ENCODE measurements at places on chromosomes 7 and 10.

- DNase-seq: no peak
Observed at GRCh38 chr10:111130471-111130870, 53.6 kb downstream of the ADRA2A start.

DNA sequence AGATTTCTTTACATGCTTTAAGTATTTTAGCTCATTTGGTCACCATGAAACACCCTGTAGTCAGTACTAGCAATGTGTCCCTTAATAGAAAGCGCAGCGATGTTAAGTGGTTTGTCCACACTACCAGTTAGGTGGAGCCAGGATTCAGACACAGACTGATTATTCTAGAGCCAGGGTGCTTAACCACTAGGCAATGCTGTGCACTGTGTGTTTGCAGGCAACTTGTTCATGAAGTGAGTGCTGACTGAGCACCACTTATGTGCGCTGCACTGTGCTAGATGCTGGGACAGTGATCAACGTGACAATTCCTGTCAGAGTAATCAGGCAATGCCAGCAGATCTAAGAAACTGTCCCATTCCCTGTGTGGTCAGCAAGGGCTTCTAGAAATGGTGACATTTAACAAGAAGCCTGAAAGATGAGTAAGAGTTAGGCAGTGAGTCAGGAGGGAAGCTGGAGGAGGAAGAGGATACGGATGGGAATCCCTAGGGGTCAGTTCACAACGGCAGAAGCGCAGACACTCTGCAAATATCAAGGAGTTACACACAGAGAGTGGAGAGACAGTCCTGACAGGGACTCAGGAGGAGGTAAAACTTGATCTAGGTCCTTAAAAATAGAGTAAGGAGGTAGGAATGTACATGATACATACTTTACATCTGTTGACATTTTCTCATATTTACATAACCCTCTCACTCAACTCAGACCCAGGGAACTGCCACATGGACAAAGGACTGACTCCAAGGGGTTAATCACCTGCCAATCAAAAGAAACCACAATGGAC lies 69.7 kb upstream of the EGR2 start:
- DNase-seq: no peak

DNA sequence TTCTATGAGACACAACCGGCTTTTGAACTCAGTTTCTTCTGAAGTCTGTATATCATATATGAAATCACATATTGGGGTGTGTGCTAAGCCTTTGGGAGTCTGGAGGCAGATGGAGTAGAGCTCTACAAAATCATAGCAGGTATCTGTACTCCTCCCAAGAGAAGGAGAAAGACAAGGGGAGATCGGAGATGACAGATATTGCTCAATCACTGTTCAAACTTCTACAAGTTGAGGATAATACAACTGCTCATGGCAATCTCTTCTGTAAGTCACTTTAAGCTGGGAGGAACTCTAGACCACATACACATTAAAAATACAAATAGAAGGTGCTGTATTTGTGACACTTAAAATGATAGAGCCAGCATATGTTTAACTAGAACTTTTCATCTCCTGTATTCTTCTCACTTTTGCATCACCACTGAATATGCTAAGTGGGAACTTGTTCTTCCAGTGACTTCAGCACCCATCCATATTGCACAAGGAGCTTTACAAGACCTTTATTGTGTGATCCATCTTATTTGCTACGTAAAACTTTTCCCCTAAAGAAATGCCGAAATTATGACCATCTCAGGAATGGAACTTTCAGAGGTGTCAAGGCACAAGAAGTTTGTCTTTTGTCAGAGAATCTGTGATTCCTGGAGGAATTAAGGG lies 381.4 kb downstream of the PHTF2 start:
- DNase-seq: no peak

- DNase-seq: no peak
Observed at GRCh38 chr10:60611291-60611747, 167.0 kb upstream of the CDK1 start.

- DNase-seq: peak; percentile 71
Observed at GRCh38 chr7:76358011-76358480, 745 bp downstream of the YWHAG start.

DNA sequence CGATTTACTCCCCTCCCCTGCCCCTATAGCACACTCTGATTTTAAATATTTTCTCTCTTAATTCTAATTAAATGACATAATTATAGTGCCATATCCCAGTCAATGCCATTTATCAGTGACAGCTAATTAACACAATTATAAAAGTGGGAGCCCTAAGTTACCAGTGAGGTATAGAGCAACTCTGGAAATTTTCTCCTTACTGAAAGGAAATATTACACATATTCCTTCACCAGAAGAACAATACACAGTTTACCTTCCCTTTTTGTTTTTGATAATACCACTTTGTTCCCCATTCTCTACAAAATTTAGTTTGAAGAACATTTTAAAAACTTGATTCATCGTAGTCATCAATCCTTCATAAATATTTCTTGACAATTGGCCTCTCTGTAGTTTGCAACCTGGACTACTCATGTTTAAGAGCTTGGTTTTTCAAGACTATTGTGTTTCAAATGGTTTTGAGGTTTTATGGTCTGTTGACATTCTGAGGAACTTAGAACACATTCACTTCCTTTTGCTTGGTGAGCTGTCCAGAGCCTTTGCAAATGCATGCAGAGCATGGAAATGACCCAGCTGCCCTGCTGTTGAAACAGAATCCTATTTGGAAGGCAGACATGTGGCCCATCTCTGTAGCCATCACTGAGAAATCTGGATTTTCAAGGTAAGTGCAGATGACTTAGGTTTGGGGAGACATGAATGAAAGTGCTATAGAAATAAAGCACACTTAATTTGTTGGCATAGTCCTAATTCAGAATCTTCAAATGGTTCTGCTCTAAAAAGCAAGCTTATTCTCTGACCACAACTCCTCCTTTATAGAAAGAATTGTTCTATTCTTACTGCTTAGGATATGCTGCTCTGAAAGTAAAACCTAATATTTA lies at the start of gene GPR141:
Gene GPR141, plus strand, starts transcription at position 521 of the 875 bp plus-strand sequence. CDS start 56,628 bp downstream, outside the sequence.
- no peak for DNase-seq

- peak; percentile 22 for DNase-seq
Observed at GRCh38 chr7:113159746-113160339, 41.5 kb upstream of the SMIM30 start.

DNA sequence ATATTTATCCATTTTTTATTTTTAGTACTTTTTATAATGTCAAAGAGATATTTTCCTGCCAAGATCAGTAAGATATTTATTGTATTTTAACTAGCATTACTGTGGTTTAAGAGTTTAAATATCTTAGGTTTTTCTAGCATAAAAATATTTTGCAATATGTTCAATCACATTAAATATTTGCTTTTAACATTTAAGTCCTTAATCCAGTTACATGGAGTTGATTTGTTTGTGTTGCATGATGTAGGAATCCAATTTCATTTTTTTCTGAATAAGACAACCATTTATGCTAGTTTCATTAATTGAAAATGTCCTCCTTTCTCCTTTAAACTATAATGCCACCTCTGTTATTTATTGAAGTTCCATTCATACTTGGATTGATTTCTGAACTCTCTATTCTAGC lies 41.8 kb downstream of the CAV1 start:
- DNase-seq: no peak

GRCh38 chr7:3673524-3673923 lies 372.5 kb downstream of the SDK1 start:
- peak; percentile 66 for DNase-seq

- DNase-seq: no peak
Observed at GRCh38 chr10:77811831-77812430, 114.6 kb downstream of the DLG5 start.

DNA sequence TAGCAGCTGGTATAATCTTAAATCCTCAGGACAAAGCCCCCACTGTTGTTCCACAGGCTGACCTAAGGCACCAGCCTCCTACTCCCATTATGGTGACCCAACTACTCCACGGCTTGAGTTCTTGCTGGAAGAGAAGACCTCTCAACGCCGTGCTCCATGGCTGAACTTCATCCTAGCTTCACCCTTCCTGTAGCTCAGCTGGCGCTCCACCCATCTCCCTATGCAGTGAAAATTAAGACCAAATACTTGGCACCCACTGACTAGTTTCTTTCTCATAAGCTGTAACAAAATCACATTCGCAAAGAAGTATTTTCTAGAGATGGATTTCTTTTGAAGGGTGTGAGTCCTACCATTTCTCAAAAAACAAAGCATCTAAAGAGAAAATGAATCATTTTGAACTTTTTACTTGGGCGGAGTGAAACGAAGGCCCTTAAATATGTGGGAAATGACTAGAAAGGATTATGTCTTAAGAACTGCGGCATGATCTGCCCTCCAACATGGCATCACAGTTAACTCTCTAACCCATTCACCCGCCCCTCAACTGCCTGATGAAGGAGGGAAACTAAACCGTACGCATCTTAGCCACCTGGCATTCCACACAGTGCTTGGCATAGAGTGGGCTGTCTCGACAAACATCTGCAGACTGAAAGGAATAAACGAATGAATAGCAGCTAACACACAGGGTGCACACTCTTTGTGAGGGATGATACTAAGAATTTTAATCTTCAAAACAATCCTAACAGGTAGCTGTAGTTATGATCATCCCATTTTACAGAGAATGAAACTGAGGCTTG lies 32.7 kb downstream of the GFRA1 start:
- DNase-seq: no peak

Data from activated naive CD4-positive, alpha-beta T cell treated with anti-CD3 and anti-CD28 coated beads, Interleukin-2, amount 10 ng/mL, durations not matched to agents 7 days and 5 days (primary cell).